ENCODE measurements at places on chromosomes 1 and 21. TPM values are rescaled to one million over a fixed set of nuclear protein-coding genes. Genes with fewer than 3 reads are reported as not detected.

The TMEM125 gene
- 94.3 TPM for polyA plus RNA-seq

The SOX13 gene
- polyA plus RNA-seq, result 19.9 TPM

The PERM1 gene
- polyA plus RNA-seq, result 0.30 TPM

The TNN gene
- not detected for polyA plus RNA-seq

The CALML6 gene
- not detected for polyA plus RNA-seq

The RNU1-1 gene
- polyA plus RNA-seq, result not detected

The TRIM45 gene
- polyA plus RNA-seq, result 7.2 TPM

Data from small intestine (tissue), 16 donors.